ENCODE measurements at places on chromosomes 16 and 17.
A peak's percentile ranks its signal among the peaks of the same experiment; 100 is the strongest.

- peak; percentile 82 for DNase-seq
These were observed 14.0 kb downstream of the UBALD2 start for GRCh38 chr17:76278952-76279741.

DNA sequence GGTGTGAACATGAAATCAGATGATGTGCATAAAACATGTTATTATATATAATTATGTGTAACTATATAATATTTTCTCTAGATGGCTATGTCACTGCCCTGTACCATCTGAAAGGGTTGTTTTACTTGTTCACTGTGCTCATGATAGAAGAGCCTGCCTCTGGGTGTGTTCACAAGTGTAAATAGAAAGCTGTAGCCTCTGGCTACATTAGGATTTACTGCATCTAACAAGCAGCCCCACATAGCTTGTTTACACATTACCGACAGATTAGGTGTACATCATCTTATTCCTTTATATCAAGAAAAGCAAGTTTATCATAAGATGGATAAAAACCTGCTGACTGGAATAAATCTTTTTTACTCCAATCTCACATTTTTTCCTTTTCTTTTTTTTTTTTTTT, 46.1 kb downstream of the CHD9 start:
- peak; percentile 52 for DNase-seq

- no peak for DNase-seq
These were observed 57.0 kb upstream of the INTS2 start for GRCh38 chr17:61984821-61985220.

GRCh38 chr17:14225254-14225980, 11.2 kb downstream of the CDRT15 start:
- DNase-seq = no peak

- DNase-seq = no peak
These were observed 22.3 kb upstream of the PECAM1 start for GRCh38 chr17:64412944-64413381.

DNA sequence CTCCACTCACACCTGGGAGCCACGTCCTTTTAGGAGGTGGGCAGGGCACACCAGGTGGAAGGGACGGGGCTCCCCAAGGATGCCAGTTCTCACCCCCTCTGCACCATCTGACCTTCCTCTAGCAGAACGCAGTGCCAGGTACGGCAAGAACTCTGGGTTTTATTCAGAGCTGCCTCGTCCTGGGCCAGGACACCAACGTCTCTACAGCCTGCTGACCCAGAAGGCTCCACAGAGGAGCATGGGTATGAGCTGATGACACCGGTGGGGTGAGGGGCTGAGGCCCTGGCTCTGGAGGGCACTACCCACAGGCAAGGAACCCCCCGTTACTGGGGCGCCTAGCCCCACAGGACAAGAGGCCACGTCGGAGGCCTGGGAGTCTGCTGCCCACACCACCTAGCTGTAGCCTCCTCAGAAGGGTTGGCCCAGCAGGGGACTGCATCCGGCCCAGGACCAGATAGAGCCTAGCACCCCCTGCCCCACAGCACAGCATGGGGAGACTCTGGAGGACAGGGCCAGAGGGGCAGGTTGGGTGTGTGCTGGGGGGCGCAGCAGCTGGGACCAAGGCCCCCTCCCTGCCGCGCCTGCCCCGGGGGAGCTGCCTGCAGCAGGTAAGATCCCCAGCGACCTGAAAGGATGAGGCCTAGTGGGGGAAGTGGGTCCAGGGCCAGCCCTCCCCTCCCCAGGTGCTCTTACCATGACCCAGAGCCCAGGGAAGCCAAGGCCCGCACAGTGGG, 13.9 kb downstream of the BCAR1 start:
- DNase-seq = no peak

DNA sequence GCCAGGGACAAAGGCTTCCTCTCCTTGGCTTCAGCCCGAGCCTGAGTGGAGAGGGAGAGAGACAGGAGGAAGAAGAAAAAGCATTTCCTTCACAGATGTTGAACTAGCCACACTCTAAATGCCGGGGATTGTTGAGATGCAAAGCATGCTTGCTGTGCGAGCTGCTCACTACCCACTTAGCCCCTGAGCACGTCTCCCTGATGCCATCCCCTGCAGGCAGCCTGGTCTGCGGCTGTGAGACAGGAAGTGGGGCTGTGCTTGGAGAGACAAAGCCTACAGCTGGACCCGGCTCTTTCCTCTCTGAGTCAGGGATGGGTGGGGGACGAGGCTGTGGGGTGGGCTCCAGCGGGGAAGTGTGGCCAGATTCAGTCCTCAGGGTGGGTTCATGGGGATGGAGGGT, 13.7 kb downstream of the WNT9B start:
- no peak for DNase-seq

DNA sequence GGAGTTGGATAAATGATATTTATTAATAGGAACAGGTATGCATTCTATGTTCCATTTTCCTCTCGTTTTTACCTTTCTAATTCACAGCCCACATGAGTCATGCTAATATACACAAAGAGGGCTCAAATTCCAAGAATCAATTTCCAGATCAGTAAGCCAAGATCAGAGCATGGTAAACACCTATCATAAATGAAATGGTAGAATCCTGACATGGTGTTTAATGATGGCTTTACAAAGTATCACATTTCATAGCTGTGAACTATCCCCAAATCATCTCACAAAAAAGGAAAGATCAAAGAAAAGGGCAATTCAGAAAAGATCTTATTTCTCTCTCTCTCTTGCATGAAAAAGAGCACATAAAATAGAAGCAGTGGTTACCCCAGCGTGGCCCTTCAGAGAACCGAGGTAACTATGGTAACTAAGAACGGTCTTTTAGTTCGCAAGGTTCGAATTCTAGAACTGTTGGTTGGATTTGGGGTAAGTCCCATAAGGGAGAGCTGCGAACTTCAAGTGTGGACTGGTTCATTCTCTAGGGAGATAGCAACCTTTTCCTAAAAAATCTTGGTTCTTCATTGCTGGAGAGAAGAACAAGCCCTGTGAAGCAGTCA, 73.0 kb downstream of the MARCHF10 start:
- no peak for DNase-seq

- no peak for DNase-seq
These were observed 77.0 kb upstream of the TNRC6C start for GRCh38 chr17:77881545-77881944.

DNA sequence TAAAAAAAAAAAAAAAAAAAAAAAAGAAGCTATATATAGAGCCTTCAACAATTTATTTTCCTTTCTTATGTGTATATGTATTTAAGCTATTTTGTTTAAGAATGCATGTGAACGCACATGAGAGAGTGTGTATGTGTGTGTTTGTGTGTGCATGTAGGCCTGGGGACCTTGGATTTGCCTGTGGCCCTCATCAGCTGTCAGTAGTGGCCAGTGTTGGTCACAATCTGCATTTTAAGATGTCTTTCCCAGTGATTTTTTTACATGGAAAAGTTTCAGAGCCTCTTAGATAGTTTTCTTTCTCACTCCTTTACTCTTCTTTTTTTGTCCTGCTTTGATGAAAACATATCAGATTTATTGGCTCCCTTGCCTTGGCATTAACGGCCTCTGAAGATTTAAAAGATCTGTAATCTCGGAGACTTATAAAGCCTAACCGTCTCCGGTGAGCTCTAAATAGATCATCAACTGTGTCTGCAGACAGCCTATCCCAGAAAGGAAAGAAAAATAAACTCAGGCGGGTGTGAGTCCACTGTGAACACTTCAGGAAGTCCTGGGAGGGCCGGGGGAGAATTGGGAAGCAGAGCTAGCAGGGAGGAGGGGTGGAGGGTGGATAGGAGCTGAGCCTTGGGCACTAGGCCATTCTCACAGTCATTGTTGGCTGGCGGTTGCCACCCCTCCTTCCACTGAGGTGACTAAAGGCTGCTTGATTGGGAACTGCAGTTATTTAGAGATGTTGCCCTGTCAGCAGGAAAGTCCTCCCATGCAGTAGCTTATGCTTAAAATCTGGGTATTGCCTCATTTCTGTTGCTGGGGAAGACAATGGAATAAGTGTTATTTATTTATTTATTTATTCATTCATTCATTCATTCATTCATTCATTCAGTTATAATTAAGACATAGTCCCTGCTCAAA, 86.8 kb downstream of the WWP2 start:
- DNase-seq = no peak

DNA sequence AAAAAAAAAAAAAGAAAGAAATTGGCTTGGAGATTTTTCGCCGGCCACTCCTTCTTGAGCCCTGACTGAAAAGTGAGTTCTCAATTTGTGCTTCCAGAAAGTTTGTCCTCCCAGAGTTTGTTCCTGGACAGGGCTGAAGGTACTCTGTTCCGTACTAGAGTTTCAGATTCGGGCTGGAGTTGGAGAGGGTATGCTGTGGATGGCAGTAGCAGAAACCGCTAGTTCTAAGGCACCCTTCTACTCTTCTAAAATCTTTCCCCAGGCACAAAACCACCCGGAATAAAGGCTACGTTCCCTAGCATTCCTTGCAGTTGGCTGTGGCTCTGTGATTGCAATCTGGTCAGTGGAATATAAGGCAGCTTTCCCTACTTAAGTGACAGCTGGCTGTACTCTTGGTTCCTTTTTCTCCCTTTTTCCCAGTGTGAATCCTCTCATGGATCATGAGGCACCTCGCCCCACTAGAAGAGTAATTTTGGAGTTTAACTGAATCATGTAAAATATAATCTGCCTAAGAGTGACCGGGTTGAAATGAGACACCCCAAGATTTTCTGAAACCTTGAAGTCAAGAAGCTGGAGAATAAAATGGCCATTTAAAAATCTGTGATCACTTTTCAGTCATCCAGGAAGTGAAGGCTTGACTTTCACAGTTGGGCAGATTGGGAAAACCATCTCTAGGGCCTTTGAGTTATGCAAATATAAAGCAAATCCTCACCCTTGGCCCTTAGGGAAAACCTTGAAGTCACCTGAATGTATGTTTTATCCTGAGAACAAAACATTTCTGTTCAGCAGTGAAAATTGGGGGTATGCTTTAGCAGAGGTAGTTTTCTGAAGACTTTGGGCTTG, 901 bp upstream of the HEATR6 start:
- DNase-seq = no peak

DNA sequence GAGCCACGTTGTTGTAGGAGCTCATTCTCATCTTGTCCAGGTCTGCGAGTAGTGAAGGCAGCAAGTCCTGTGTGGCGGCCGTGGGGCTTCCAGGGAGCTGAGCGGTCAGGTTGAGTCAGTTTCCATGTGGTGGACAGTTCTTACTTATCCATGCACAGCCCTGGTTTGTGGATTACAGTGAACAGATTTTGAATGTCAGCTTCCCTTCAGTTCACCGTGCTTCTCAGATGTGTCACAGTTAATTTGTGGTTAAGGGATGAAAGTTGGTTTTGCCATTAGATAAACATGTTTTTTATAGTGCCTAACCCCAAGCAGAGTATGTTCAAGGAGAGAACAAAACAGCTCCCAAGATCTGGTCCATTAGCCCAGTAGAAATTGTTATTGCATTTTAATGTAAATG, 103.1 kb downstream of the RPTOR start:
- DNase-seq = no peak

- DNase-seq = no peak
These were observed 20.1 kb downstream of the YWHAE start for GRCh38 chr17:1379930-1380313.

DNA sequence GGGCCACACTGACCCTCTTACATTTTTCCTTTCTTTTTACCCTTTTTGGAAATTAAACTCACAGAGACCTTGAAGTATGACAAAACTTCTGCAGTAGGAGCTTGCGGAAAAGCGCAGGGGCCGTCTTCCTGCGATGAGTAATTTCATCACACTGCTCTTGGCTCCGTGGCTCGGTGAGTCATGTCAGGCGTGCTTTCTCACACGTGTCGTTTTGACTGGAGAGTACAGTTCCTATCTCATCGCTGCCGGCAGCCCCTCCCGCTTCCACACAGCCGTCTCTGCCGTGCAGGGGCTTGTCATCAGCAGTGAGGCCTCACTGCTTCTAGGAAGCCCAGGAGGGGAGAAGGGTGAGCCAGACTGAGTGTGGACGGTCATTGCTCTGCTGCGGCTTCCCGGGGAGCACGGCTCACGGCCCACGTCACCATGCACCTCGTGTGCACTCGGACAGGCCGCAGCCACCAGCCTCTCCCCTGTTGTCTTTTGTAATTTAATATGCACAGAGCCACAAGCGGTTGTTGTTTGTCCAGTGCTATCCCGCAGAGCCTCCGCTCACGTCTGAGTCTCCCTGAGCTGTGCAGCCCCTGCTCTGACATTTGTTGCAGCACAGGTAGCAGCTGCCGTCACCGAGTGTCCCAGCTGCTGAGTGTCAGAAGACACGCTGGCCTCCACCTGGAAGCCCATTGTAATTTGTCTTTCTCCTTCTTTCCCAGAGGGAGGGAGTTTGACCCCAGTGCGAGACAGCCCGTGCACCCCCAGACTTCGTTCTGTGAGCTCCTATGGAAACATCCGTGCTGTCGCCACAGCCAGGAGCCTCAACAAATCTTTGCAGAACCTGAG, 99.4 kb upstream of the CHMP6 start:
- DNase-seq = no peak

DNA sequence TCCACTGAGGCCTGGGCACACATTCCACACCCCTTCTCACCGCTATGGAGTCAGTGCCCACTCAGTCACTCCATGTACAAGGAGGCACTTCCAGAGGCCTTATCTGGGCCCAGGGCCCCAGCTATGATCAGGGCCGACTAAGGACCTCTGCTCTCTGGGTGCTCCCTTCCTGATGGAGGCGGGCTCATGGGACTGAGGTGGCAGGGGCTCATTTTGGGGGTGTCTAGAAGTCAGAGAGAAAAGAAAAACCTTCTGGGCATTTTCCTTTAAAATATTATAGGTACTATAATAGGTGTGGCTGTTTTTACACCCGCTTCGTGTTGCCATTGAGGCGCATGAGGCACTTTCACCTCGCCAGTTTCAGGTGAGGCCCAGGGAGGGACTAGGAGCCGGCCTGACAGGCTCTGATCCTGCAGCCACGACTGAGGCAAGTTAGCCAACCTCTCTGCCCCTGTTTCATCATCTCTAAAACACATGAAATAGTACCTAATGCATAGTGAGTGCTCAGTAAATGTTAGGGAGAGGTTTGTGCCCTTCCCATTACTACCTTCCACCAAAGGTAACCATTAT, 14.4 kb downstream of the B9D1 start:
- DNase-seq = no peak

DNA sequence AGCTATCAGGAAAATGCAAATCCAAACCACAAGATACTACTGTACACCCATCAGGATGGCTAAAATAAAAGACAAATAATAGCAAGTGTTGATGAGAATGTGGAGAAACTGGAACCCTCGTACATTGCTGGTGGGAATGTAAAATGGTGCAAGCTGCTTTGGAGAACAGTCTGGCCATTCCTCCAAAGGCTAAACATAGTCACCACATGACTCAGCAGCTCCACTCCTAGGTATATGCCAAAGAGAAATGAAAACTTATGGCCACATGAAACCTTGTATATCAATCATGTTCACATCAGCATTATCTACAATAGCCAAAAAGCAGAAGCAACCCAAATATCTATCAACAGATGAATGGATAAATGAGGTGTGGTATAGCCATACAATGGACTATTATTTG, 28.5 kb downstream of the VAC14 start:
- DNase-seq = no peak
